Stimulated activated CD4-positive, alpha-beta T cell treated with anti-CD3 and anti-CD28 coated beads, Interleukin-2, amount 100 ng/mL, for 24 hours (primary cell): ENCODE measurements at places on chromosomes 12 and 14.

DNA sequence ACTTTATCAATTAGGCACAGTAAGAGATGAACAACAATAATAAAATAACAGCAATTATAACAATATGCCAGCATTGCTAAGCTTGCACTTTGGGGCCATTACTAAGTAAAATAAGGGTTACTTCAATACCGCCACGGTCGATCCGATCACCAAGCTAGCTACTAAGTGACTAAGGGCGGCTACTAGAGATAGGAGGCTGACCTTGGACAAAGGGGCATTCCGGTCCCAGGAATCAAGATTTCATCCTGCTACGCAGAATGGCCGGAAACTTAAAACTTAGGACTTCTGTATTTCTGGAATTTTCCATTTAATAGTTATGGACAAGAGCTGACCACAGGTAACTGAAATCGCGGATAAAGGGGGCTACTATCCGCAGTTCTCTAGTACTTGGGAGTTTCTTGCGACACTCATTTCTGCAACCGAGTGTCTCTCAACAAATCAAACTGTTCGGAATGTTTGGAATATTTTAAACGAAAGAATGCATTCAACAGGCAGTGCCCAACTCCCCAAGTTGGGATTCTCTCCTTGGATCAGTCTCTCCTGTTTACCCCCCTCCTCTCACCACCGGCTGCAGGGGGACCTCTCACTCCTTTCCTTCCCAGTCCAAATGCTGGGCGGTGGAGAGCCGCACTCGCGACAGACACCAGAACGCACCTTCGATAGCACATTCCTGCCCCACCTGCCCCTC is 650 bp downstream of the HEBP1 start:
- DNase-seq = no peak

DNA sequence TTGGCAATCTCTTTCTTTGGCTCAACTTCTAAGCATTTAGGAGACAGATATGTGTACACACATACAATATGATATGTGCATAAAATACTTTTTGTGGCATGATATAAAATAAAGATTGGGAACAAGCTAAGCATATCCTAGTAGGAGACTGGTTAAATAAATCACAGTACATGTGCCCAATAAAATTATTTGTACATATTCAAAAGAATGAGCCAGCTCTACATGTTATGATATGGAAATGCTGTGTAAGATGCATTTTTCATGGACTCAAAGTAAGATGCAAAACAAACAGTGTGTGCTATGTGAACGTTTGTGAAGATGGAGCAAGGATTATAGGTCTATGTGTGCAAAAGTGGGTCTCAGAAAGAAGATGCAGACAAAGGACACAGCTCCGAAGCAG is 311.4 kb downstream of the TMEM132D start:
- no peak for DNase-seq

DNA sequence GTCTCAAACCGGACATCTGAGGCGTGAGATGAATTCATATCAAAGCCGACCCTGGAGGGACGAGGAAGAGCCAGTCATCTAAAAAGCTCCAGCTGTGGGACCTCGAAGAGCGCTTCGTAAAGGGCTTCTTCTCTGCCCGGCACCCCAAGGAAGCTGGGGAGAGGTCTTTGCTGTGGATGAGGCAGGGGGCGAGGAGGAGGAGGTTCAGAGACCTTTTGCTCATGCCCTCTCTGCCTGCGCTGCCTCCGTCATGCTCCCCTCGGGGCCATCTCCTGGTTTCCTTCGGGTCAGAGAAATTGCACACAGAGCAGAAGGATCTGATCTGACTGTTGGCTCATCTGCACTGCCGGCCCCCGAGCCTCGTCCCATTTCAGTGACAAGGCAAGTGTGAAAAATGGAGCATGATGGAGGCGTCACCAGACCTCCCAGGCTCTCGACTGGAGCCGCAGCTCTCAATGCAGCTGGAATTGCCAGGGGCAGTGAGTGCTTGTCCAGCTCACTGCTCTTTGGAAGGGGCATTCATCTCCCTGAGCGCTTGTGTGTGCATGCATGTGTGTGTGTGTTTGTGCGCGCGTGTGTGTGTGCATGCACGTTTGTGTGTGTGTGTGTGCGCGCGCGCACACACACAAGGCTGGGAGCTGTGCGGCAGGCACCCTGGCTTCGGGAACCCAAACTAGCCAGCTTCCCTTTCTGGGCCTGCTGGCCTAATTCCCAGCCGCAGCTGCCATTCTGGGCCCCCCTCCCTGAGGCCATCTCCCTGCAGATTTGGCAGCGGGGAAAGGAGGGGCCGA is 9.2 kb downstream of the CABP1 start:
- no peak for DNase-seq

DNA sequence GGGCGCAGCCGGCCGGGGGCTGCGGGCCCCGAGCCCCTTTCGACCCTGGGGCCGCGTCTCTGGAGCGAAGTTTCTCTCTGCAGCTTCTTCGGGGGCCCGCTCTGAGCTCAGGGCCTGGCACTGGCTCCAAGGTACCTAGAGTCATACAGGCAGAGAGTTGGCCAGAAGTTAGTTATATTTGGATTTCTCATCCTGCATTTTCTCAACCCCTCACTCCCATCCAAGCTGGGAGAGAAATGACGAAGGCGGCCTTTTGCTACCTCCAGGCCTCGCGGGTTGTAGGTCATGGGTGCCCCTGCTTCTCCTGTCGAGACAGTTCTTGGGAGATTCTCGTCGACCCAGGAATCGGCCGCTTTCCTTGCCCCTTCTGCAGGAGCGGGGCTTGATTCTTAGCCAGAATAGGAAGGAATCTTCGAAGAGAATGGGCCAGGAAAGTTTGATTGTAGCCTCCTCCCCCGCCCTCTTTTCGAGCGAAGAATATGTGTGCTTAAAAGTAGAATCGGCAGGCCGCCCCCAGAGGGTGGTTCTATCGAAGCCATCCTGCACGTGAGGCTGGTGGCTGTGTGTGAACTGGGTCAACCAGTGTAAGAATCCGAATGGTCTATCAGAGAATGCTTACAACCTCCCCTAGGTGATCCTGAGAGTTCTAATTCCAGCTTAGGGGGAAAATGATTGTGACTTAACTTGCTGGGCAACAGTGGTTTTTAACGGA is 785 bp downstream of the MLEC start:
- DNase-seq = peak; percentile 60

DNA sequence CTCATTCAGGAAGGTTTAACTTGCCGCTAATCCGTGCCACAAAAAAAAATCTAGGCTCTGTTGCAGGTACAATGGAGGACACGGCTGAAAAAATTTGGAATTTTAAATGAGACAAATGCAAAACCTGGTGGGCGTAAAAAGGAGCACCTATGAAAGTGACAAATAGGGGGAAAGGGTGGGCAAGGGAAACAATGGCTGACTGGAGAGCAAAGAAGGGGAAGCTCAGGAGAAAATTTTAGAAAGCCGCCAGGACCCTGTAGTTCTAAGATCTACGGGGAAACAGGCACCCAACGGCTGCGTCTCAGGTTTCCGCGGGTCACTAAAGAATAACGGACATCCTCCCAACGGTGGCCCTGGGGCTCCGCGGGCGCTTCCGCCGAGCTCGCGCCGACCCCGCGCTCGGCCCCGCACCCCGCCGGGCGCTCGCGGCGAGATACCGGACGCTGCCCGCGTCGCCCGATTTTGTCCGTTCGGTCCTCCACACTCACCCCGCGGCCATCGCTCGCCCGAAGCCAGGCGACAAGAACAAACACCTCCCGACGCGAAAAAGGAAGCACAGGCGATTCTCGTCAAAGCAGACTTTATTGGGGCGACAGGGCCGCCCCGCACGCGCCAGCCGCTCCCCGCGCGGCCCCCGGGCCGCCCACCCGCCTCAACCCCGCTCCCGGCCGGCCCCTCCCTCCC is 1.1 kb upstream of the YY1 start:
- DNase-seq = peak; percentile 67

GRCh38 chr14:37663498-37663897 is 68.1 kb downstream of the TTC6 start:
- DNase-seq = no peak

GRCh38 chr12:85963326-85963725 is 89.2 kb downstream of the NTS start:
- no peak for DNase-seq

DNA sequence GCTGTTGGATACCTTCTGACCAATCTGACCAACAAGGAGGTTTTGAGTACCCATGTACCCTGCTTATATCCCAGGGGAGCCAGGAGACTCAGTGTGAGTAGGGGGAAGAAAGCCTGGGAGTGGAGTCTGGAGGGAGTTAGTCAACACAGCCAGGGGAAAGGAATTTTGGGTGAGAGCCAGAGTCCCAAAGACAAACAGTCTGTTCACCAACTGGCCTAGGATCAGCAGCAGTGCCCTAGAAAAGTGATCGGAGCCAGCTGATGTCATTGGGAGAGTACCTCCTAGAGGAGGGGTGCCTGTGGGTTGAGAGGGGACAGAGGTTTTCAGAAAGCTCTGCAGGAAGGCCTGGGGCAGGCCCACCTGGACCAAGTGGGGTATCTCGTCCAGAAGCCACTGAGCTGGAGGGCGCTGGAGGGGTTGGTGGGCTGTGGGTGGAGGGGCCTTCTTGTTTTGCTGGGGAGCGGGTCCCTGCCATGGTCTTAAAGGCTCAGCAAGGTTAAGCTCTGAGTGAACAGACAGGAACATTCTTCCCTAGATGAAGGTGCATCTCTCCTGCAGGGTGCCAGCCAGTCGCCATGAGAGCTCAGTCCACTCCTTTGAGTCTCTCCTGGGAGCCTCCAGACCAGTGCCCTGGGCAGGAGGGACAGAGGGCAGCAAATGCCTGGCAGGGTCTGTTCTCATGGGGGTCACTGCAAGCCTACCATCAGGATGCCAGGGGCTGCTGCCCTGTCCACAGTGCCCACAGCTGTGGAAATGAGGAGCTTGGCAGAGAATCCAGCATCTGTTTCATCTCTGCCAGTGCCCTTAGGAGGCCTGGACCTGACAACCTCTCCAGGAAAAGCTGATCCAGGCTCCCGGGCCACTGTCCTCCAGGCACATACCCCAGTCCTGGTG is 63.6 kb downstream of the CHGA start:
- no peak for DNase-seq

GRCh38 chr12:39161465-39162085 is 256.2 kb upstream of the CPNE8 start:
- DNase-seq = no peak

DNA sequence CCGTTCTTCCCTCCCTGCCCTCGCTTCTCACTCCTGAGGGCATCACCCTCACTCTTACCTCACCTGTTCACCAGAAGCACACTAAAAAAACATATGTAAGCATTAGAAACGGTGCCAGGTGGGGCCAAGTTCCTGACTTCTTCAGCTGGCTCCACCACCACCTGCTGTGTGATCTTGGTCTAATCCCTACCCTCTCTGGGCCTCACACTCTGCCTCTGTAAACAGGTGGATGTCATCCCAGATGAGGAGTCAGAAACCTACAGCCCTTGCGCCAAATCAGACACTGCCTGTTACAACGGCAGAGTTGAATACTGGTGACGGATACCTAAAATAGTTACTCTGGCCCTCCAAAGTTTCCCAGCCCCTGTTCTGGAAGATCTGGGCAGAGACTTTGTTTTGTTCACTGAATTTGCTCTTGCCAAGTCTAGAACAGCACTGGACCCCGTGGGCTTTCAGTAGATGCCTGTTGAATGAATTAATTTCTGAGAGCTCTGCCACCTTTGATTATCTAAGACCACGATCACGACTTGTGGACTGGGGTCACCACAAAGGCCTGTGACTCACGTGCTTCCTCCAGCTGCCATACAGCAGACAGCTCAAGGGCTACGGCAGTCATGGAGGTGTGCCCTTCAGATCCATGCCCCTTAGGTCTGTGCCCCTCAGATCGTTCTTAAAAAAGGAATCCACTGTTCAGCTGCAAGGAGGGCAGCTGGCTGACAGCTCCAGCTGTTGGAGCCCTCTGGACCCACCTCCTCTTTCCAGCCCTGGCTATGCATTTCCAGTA is 71.9 kb downstream of the GSC start:
- no peak for DNase-seq

- DNase-seq = no peak
Observed at GRCh38 chr14:97276573-97276972, 479.4 kb downstream of the VRK1 start.

DNA sequence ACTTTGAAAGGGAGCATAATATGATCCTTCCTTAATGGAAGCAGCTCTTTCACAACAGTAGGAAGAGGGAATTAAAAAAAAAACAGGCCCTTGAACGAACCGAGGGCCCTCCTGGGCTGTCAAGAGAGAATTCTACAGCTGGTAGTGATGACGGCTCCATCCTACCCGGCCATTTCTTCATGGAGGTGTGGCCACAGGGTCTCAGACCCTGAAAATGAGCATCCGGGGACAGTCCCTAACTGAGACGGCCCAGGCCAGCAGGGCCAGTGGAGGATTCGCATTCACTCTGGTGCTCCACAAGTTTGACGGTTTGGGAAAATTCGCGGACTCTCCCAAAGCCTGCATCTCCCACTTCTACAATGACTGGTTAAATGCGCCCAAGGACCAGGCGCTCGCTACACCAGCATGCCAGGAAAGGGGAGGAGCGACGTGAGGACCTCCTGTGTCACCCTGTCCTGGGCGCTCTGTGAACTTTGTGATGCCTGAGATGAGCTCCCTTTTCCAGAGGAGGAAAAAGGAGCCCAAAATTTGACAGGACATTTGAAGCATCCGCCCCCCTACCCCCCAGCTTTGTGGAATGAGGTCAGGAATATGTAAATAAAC is 66.8 kb downstream of the BCL11B start:
- DNase-seq = no peak

GRCh38 chr12:3086729-3087323 is 9.6 kb downstream of the TSPAN9 start:
- no peak for DNase-seq

GRCh38 chr14:91249841-91250616 is 5.5 kb upstream of the GPR68 start:
- DNase-seq = no peak

DNA sequence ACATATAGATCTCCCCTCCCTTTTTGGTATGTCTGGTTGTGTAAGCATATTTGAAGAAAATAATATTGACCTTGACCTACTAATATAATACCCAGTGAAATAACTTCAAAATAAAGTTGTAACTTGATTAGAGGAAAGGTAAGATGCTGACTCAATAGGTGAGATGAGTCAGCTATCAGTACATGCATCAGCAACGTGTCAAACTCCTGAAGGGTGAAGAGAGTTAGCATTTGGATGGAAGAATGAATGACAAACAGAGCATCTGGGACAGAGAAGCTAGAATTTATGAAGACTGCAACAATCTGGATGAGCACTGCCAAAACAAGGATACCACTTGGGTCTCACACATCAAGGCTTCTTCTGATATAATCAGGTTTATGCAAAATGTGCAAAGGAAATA is 74.9 kb downstream of the PPP2R5E start:
- DNase-seq = no peak

GRCh38 chr12:20492251-20492760 is 124.0 kb downstream of the PDE3A start:
- no peak for DNase-seq

DNA sequence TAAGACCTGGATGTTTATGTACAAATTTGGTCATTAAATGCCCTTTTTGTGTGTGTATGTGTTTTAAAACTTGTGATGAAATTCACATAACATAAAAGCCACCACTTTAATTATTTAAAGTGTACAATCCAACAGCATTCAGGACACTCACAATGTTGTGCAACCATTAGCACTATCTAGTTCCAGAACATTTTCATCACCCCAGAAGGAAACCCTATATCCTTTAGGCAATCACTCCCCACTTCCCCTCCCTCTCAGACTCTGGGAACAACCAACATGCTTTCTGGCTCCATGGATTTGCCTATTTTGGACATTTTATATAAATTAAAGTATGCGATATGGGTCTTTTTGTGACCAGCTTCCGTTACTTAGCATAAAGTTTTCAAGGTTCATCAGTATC is 124.6 kb downstream of the TTC7B start:
- no peak for DNase-seq

GRCh38 chr12:52216807-52217206 is 16.2 kb upstream of the KRT7 start:
- DNase-seq = no peak

GRCh38 chr12:13652105-13652504 is 329.3 kb downstream of the GRIN2B start:
- no peak for DNase-seq
